Spleen (tissue), 13 donors: ENCODE measurements at places on chromosomes 12 and 14. TPM values are rescaled to one million over a fixed set of nuclear protein-coding genes. Genes with fewer than 3 reads are reported as not detected.

The OAS3 gene
- 49.4 TPM for total RNA-seq

The GLT1D1 gene
- total RNA-seq = 7.8 TPM

The KRT2 gene
- 0.52 TPM for total RNA-seq

The OR9K2 gene
- not detected for total RNA-seq

The TSHR gene
- 0.32 TPM for total RNA-seq

The B4GALNT3 gene
- total RNA-seq = 1.4 TPM

The GAS2L3 gene
- total RNA-seq = 10.8 TPM

The GLIPR1L1 gene
- not detected for total RNA-seq

The CD163 gene
- total RNA-seq = 266 TPM

The GPRC5D gene
- total RNA-seq = not detected

The FOXM1 gene
- total RNA-seq = 7.2 TPM

The MCRS1 gene
- total RNA-seq = 54.4 TPM

The FAM90A1 gene
- total RNA-seq = not detected

The KRT78 gene
- not detected for total RNA-seq

The PLCZ1 gene
- not detected for total RNA-seq

The CCT2 gene
- 93.6 TPM for total RNA-seq
